ENCODE measurements at places on chromosomes 4 and X. TPM values are rescaled to one million over a fixed set of nuclear protein-coding genes. Genes with fewer than 3 reads are reported as not detected.

DNA sequence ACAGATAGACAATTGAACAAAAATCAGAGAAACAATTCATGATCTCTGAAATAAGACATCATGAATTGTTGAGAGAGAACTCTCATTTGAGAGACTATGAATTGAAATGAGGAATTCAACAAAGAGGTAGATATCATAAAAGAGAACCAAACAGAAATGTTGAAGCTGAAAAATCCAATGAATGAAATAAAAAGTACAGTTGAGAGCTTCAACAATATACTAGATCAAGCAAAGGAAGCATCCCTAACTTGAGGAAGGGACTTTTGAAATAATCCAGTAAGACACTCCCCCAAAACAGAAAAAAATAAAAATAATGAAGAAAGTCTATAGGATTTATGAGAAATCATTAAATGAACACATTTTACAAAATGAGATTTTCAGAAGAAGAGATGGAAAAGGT, 310.0 kb upstream of the PCDH10 start:
- H3K4me1 ChIP-seq = no peaks in the 10 kb centered on the region
- DNase-seq = no peak
- H3K36me3 ChIP-seq = no peaks in the 10 kb centered on the region
- no peak overlapping the region for H3K27ac ChIP-seq
- no peaks in the 10 kb centered on the region for H3K27me3 ChIP-seq
- no peak overlapping the region for H3K4me3 ChIP-seq

DNA sequence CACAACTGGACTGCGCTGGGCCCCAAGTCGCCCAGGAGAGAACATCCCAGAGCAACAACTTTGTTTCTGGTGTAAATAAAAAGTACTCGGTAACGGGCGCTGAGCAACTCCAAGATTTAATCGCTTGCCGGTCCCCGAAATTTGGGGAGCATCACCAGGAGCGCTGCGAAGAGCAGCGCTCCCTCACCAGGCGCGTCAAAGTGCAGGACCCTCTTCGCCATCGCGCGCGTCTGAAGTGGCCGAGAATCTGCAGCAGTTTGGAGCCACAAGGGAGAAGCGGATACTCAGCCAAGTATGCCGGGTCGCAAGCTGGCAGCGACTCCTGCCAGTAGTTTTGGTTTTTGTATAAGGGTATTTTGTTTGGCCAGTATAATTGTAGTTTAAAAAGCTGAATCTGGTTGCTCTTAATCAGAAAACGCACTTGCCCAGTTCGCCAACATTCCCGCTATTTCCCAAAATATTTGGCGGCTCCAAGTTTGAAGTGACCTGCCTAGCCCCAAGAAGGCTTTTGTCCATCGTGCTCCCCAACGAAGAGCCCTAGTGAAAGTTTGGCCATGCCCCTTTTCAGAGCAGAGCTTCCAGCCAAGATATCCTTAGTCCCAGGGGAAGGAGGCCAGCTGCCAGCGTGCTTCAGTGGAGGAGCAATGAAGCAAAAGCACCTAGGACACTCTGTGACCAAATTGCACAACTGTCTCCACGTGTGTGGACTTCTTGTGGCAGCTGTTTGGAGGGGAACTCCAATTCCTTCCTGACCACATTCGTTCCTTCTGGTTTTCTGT, 557 bp upstream of the KDR start:
- no peaks in the 10 kb centered on the region for H3K27me3 ChIP-seq
- H3K36me3 ChIP-seq = no peaks in the 10 kb centered on the region
- DNase-seq = no peak
- peak overlapping the region; percentile 37 for H3K4me3 ChIP-seq

GRCh38 chr4:85153221-85153620, 186.7 kb upstream of the WDFY3 start:
- H3K4me1 ChIP-seq = no peaks in the 10 kb centered on the region
- H3K4me3 ChIP-seq = no peak overlapping the region
- H3K27ac ChIP-seq = no peak overlapping the region
- H3K36me3 ChIP-seq = no peaks in the 10 kb centered on the region
- no peak for DNase-seq
- no peaks in the 10 kb centered on the region for H3K27me3 ChIP-seq

DNA sequence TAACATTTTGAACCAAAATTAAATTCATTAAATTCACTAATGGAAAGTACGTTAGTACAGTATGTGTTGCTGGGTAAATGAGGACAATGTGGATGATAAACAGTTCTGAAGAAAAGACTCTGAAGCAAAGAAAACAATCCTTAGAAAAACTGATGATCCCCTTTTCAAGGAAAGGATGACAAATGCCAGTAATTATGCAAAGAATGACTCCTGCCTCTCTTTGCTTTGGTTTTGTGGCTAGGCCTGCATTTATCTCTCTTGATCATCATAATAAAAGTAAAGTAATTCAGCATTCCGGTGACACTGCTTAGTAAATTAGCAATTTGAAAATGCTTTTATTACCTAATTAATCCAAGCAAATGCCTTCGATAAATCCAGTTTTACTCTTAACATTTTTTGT, 652.2 kb upstream of the DIPK2B start:
- H3K4me1 ChIP-seq = no peaks in the 10 kb centered on the region
- H3K36me3 ChIP-seq = no peaks in the 10 kb centered on the region
- no peak overlapping the region for H3K27ac ChIP-seq
- DNase-seq = no peak
- H3K4me3 ChIP-seq = no peak overlapping the region
- no peaks in the 10 kb centered on the region for H3K27me3 ChIP-seq

GRCh38 chrX:79181401-79181800, 36.9 kb downstream of the GPR174 start:
- no peak overlapping the region for H3K27ac ChIP-seq
- no peaks in the 10 kb centered on the region for H3K4me1 ChIP-seq
- H3K27me3 ChIP-seq = no peaks in the 10 kb centered on the region
- DNase-seq = no peak
- H3K36me3 ChIP-seq = no peaks in the 10 kb centered on the region

The RPA4 gene
- total RNA-seq = 0.38 TPM

DNA sequence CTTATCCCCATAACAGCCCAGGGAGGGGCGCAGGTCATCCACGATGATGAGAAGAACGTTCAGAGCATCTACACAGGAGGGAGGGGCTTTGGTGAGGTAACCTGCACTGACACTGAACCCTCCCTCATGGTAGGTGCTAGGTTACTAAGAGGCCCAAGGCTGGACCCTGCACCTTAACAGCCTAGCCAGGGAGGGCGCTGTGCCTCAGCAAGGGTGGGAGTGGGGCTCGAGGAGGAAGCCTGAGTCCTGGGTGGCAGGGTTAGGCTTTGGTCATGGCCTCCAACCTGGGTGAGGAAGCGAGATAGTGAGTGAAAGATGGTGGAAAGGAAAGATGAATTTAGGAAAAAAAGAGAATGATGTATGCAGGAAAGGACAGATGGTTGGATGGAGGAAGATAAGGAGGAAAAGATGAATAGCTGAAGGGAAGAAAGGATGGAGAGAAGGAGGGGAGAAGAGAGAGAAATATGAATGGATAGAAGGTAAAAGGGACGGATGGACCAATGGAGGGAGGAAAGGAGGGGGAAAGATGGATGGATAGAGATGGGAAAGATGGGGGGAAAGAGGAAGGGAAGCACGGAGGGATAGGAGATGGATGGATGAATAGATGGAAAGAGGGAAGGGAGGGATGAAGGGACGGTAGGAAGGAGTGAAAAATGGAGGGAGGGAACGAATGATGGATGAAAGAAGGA, 736 bp downstream of the IDS start:
- peak overlapping the region; percentile 65 for H3K4me3 ChIP-seq
- peak overlapping the region; percentile 62 for H3K27ac ChIP-seq
- H3K4me1 ChIP-seq = no peaks in the 10 kb centered on the region
- H3K27me3 ChIP-seq = no peaks in the 10 kb centered on the region
- DNase-seq = no peak

The FGA gene
- 14,579 TPM for total RNA-seq

DNA sequence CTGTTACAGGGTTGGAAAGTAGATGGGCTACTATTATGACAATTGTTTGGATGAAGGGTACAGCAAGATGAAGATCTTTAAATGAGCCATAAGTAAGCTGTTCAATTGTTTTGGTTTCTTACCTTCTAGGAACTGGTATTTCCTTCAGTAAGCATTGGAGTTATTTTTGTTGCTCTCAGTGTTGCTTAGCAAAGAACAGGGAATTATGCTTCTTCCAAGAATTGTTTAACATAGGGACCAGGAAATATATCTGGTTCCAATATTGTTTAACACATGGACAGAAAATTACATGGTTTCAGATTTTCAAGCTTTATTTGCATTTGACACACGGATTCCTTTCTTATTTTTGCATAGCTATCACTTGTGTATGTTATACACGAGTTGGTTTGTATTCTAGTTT, 1999.0 kb downstream of the ARAP2 start:
- no peak overlapping the region for H3K27ac ChIP-seq
- H3K36me3 ChIP-seq = no peaks in the 10 kb centered on the region
- no peaks in the 10 kb centered on the region for H3K4me1 ChIP-seq
- H3K27me3 ChIP-seq = no peaks in the 10 kb centered on the region
- no peak for DNase-seq
- H3K4me3 ChIP-seq = no peak overlapping the region

- no peak overlapping the region for H3K4me3 ChIP-seq
- DNase-seq = no peak
- H3K27me3 ChIP-seq = no peaks in the 10 kb centered on the region
- H3K36me3 ChIP-seq = no peaks in the 10 kb centered on the region
These were observed 114.5 kb upstream of the SLIT2 start for GRCh38 chr4:20137176-20137575.

DNA sequence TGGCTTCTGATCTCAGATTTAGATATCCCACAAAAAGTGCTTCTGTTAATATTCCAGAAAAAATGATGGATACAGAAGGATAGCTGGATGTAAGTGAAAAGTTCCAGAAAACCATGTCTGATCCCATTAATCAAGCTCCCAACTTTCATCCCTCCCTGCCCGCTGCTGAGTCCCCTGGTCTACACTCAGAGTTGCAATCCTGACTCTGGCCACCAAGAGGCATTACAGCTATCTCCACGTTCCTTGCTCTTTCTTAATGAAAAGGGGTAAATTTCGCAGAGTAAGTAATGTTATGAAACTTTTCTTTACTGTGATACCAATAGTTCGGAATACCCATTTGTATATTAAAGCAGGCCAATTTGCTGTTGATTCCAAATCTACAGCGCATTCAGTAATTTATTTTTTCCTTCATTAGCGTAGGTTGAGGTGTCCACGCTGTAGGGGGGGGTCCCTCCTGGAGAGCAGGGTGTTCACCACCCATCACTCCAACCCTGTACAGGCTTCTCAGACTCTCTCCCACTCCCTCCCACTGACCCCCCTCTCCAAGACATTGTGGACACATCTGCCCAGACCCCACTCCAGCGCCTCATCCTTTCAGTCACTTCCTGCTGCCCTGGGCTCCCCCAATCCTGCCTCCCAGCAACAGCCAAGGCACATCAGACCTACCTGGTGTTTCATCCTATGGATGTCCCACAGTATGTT, 55.1 kb downstream of the RAB40A start:
- H3K27ac ChIP-seq = no peak overlapping the region
- no peaks in the 10 kb centered on the region for H3K36me3 ChIP-seq
- no peak overlapping the region for H3K4me3 ChIP-seq

- no peaks in the 10 kb centered on the region for H3K27me3 ChIP-seq
- no peak overlapping the region for H3K27ac ChIP-seq
- no peaks in the 10 kb centered on the region for H3K4me1 ChIP-seq
- DNase-seq = no peak
- no peak overlapping the region for H3K4me3 ChIP-seq
- no peaks in the 10 kb centered on the region for H3K36me3 ChIP-seq
These were observed 197.0 kb upstream of the SLC7A11 start for GRCh38 chr4:138439143-138439581.

DNA sequence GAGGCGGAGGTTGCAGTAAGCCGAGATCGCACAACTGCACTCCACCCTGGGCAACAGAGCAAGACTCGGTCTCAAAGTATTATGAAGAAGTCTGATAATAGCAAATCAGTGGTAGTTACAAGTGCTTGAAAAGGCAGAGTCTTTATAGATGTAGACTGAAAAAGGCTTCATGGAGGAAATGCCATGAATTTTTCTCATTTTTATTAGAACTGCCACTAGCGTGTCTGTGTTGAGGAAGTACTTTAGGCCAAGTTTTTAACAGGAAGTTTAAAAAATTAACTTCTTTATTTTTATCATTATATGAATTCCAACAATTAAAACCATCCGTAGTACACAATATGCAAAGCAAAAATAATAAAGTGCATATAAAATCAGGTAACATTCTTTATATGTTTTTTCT, 32.8 kb upstream of the IL13RA1 start:
- H3K27me3 ChIP-seq = no peaks in the 10 kb centered on the region
- H3K27ac ChIP-seq = no peak overlapping the region
- no peak for DNase-seq
- H3K4me1 ChIP-seq = no peaks in the 10 kb centered on the region
- H3K36me3 ChIP-seq = no peaks in the 10 kb centered on the region

DNA sequence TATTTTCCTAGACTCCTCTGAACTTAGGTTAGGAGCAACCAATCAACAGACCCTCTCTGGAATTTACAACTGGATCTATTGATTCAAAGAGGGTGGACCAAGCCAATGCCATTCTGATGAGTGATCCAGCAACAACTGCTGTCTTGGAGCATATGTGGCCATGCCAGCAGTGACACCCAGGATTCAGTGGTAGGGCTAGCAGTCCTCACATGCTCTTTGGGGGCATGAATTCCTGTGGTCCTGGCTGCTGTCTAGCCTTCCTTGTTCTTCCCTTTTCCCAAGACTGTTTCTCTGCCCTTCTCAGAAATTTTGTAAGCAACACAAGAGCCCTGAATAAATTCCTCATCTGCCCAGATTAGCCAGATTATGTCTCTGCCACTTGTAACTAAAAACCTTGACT, 61.5 kb upstream of the GATB start:
- DNase-seq = no peak
- no peak overlapping the region for H3K27ac ChIP-seq
- no peaks in the 10 kb centered on the region for H3K27me3 ChIP-seq
- H3K4me3 ChIP-seq = no peak overlapping the region
- no peaks in the 10 kb centered on the region for H3K36me3 ChIP-seq

The ARMCX4 gene
- 2.9 TPM for total RNA-seq

- H3K27ac ChIP-seq = peak overlapping the region; percentile 27
- H3K4me1 ChIP-seq = no peaks in the 10 kb centered on the region
- peak overlapping the region; percentile 29 for H3K4me3 ChIP-seq
- DNase-seq = no peak
- H3K27me3 ChIP-seq = no peaks in the 10 kb centered on the region
- no peaks in the 10 kb centered on the region for H3K36me3 ChIP-seq
These were observed 5.3 kb downstream of the GAGE10 start for GRCh38 chrX:49308604-49309269.

The AKAP14 gene
- not detected for total RNA-seq

GRCh38 chr4:3307891-3308575, 15.2 kb downstream of the RGS12 start:
- no peak for DNase-seq
- no peaks in the 10 kb centered on the region for H3K4me1 ChIP-seq
- H3K4me3 ChIP-seq = no peak overlapping the region
- H3K27ac ChIP-seq = no peak overlapping the region
- no peaks in the 10 kb centered on the region for H3K36me3 ChIP-seq
- no peaks in the 10 kb centered on the region for H3K27me3 ChIP-seq

The CT45A2 gene
- total RNA-seq = not detected

GRCh38 chrX:37677765-37678164, 7.8 kb upstream of the XK start:
- no peak overlapping the region for H3K27ac ChIP-seq
- H3K4me1 ChIP-seq = no peaks in the 10 kb centered on the region
- H3K36me3 ChIP-seq = no peaks in the 10 kb centered on the region
- no peak for DNase-seq

The RAB40A gene
- 0.49 TPM for total RNA-seq

GRCh38 chr4:128298146-128298758, 10.6 kb upstream of the PGRMC2 start:
- no peak overlapping the region for H3K27ac ChIP-seq
- no peaks in the 10 kb centered on the region for H3K27me3 ChIP-seq
- no peak overlapping the region for H3K4me3 ChIP-seq
- H3K4me1 ChIP-seq = no peaks in the 10 kb centered on the region
- no peaks in the 10 kb centered on the region for H3K36me3 ChIP-seq
- DNase-seq = no peak
